ENCODE measurements at places on chromosomes 2 and 18.

DNA sequence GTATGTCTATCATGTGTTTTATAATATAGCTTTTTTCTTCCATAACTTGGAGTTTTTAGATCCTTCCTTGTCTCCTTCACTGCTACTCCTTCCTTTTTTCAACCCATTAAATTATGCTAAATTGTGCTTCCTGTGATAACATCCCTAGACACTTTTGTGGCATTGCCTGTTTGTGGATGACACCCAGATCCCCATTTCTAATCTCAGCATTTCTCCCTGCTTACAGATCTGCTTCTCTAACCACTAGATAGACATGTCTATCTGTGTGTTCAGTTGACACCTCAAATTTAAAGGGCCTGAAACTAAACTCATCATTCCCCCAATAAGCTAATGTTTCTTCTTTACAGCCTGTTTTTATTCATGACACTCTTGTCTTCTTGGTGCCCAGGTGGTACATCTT, 244.8 kb downstream of the BABAM2 start:
- no peak for DNase-seq

DNA sequence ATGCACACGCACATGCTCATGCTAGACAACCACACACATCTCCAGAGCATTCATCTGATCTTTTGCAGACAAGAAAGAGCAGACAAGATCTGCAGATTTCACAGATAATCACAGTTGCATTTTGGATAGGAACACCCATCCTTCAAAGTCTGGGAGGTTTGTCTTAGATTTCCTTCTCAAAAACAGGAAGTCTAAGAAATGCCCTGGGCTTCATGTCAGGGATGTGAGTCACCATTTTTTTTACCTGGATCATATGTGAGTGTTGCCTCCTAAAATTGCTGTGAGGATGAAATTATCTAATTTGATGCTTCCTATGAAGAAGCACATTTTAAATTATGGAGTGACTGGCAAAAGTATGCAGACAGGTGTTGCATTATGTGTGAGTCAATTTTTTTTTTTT, 46.1 kb downstream of the SRD5A2 start:
- DNase-seq: no peak

GRCh38 chr2:67485431-67485830, 88.3 kb downstream of the ETAA1 start:
- DNase-seq: no peak

- no peak for DNase-seq
Observed at GRCh38 chr2:1140389-1141003, 189.8 kb downstream of the SNTG2 start.

DNA sequence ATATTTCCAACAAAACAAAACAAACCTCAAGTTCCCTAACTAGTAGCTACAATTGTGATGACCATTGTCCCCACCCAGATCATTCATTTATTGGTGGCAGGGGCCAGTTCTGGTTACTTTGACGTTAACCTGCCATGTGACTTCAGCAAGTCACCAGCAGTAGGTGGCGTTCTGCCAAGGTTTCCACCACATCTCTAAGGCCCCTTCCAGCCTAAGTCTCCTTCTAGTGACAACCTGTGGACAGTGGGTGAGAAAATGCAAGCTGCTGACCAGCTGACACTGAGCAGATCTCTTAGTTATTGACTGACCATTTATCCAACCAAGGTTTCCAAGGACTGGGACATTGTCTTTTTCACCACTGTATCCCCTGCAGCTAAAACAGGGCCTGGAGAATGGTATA, 98.4 kb downstream of the GPR39 start:
- no peak for DNase-seq

GRCh38 chr2:2184549-2185249, 146.4 kb downstream of the MYT1L start:
- no peak for DNase-seq

DNA sequence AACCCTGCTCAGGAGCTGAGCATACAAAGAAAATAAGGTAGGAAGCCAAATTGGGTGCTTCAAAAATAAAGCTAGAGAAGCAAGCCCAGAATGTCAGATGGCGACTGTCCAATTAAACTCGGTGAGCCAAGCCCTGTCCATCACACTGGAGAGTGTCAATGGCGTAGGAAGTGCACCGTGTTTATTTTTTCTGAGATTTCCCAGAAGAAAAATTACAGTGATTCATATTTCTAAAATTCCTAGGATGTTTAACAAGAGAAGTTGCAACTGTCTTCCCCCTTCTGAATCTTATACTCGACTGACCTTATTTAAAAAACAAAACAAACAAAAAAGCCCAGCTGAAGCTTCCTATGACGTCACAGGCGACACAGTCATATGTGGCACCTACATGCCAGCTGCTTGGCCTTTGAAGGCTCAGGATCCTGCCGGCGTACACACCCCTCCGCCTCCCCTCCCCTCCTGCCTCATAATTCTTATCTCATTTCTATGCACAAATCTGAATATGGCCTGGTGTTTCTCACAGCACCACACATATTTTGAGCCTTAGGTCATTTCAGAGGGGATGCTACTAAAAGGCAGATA, 60.8 kb downstream of the MBP start:
- no peak for DNase-seq

GRCh38 chr2:241770936-241771285, 5.7 kb upstream of the GAL3ST2 start:
- no peak for DNase-seq

GRCh38 chr2:40439473-40439872, 12.4 kb downstream of the SLC8A1 start:
- no peak for DNase-seq

DNA sequence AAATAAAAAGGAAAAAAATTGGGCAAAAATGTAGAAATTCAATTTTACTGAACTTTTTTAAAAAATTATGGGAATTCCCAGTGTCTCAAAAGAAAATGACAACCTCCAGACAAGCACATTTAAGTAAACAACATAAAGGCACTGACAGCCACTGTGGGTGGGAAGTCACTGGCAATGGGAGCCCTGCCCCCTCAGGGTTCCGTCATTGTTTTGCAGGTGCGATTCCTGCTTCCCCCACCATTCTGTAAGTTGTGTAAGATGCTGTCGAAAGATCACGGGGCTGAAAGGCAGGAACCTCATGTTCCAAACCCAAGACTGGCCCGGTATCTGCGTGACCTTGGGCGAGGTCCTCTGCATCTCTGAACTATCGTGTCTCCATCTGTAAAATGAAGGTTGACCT, 15.8 kb upstream of the ASPRV1 start:
- DNase-seq: no peak

DNA sequence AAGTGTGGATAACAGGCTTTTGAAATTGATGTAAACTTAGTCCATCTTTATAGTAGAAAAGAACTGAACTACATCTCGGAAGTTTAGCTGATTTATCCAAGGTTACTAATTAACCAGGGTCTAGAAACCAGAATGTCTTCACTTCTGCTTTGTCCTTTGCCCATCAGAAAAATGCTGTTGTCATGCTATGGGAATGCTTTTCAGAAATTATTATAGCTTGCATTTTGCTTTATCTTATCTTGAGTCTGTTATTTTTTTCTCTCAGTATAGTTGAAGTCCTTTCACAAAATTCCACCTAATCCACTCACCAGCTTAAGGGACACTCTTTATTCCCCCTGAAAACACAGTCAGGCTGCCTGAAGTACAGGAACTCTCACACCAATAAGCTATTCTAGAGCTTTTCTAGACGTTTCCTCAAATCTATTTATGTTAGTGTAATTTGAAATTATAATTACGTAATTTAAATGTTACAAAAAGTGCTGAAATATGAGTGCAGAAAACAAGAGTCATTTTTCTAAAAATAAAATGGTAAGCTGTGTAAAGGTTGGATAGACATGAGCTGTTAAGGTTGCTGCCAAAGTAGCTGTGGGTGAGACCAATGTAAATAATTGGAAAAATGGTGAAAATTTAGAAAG, 456.3 kb downstream of the TGIF1 start:
- DNase-seq: no peak

DNA sequence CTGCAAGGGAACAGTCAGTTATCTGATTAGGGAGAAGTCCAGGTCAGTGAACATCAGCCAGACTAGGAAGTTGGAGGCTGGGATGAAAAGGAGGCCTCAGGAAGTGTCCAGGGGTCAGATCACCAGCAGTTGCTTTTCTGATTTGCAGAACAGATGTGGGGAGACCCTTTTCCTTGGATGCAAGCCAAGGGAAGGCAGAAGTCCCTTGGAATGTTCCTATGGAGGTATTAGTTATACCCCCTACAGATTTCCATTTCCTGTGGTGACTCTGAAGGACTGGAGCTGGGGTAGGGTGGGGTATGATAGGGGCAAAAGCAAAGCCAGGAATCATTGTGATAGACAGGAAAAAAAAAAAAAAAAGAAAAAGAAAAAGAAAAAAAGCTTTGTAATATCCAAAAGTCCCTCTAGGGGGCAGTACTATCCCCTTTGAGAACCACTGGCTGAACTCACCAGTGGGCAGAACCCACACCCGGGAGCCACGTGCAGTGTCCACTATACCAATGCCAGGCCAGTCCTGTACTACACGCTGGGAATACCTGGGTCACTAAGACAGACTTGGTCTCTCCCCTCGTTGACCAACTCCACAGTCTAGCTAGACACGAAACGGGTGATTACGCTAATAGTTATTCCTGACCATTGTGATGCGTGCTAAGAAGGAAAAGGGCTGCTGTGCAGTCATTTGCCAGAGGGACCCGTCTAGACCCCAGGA, 7.4 kb downstream of the DYSF start:
- no peak for DNase-seq

DNA sequence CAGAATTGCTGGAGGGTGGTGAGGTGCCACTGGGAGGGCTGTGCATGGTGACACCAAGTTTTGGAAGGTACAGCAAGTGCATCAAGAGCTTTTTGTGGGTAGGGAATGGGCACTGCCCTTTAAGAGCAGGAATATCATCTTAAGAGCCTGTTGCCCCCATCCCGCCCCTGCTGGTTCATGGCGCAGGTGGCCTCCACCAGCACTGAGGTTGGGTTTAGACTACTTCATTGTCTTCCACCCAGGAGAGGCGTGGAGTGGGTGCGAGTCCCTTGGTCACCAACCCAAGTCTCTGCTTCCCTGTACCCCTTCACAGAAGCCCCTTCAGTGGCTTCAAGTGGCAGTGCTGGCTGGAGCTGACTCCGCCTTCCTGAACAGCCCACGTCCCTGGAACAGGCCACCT, 7.8 kb downstream of the RNPEPL1 start:
- no peak for DNase-seq

- no peak for DNase-seq
Observed at GRCh38 chr18:26482569-26482968, 65.8 kb downstream of the KCTD1 start.

DNA sequence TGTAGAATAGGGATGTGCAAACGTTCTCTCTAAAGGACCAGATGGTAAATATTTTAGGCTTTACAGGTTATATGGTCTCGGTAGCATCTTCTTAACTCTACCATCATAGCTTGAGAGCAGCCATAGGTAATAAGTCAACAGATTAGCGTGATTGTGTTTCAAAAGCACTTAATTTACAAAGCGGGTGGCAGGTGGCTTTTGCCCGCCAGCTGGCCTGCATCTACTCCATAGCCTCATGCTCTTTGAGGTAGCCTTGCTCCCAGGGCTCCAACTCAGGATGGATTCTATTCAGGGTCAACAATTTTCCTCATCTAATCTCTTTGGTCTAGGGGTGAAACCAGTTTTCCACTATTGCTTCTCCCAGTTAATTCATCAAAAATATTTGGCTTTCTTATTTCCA, 5.0 kb upstream of the ATP9B start:
- DNase-seq: no peak

DNA sequence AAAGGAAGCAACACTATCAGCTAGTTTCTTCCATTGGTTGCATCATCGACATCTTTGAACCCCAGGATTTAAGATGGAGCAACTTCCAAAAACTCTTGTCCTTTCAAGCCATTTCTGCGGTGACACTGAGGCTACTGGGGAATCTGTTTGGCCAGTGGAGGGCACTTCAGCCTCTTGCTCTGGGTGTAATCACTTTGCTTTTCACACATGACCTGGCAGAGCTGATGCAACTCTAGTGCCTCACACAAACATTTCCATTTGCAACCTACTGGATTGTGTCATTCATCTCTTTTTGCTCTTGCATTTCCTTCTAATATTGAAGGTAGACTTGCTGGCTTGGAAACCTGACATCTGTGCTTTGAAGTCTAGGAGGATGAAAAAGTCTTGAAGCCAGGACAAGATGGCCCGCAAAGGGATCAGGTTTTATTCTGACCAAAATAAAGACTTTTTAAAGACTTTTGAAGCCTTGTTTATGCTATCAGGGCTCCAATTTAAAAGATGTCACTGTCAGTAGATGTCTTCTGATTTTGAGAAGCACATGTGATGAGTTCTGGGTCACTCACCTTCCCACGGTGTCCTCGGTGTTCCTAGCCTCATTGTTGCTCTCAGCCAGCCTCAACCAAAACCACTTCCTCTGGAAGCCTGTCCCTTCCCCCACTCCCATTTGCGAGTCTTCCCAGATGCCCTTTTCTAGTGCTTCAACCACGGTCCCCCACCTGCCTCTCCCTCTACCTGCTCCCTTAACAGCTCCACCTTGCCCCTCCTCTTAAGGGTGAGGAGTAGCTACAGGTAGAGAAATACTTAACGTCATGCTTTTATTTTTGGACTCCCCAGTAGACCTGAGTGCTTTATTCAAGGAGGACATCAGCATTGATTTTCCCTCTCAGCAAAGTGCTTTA, 69.7 kb upstream of the KCNE4 start:
- DNase-seq: no peak

GRCh38 chr2:179237209-179237946, 27.3 kb downstream of the SESTD1 start:
- no peak for DNase-seq

DNA sequence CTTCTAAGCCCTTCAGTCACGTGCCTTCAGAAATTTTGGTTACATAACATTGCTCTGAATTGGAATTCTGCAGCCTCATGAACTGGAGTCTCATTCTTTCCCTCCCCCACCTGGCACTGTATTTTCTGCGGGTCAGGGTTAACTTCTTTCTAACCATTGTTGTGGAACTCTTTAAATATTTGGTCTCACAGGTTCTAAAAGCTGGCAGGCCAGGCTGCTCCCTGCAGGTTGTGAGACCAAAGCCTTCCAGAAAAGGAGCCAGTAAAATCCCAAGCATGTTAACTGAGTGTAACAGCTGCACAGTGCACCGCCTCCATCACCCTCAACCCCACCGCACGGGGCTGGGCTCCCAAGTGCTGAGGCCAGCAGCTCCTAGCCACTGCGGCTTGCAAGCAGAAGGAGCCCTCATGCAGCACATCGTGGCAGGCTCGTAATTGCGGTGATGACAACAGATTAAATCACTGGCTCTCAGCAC, 174.1 kb upstream of the ALPP start:
- DNase-seq: no peak

Measured in breast epithelium (tissue), 4 donors.